ENCODE measurements at places on chromosomes 4 and X.

DNA sequence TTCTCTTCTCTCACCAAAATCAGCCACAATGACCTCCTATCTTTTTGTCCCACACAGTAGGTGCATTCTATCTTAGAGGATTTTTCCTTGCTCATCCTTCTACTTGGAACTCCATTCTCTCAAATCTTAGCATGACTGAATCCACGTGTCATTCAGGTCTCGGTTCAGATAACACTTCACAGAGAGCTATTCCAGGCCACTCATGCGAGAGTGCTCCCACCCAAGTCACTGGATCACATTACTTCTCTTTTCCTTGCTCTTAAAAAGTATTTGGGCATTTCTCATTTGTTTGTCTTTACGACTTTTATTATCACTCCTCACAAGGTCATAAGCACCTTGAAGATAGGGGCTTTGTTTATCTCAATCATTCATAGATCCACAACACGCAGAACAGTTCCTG, 647.5 kb upstream of the TENM3 start:
- DNase-seq, result no peak

- no peak for DNase-seq
These were observed 8.7 kb downstream of the RXFP1 start for GRCh38 chr4:158530381-158530780.

GRCh38 chrX:23820235-23820782, 37.3 kb downstream of the SAT1 start:
- DNase-seq, result no peak

DNA sequence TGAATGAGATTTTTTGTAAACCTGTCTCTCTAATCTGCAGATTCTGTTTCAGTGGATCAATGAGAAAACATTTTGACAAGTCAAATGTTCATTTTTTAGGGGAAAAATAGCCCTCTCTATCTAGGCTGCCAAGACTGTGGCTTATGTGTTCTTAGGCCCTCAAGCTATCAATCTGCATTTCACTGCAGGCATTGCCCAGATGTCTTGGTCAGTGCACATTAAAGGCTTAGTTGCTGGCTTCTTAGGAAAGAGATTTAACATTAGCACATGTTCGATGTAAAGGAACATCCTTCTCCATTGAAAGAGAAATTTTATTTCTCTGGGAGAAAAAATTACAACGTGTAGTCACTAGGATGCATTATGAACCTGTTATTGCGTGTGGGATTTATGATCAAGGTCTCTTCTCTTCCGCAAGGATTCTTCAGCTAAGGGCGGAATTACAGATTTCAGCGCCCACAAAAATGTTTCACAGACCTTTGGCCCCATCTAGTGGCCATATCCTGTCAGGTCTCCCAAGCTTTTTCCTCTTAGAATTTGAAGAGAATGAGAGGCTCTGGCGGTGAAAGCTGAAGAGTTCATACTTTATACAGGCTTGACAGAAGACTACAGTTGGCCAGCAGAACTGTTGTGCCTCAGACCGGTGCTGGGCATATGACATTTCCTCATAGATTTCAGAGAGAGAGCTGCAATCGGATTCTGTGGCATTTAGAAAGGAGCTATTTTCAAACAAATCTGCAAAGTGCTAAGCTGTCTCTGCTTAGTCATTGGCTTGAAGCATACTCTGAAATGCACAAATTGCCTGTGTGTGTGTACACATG, 144.6 kb upstream of the NOCT start:
- DNase-seq, result peak; percentile 71

- DNase-seq, result peak; percentile 70
These were observed 3.0 kb upstream of the CITED1 start for GRCh38 chrX:72308566-72309296.

DNA sequence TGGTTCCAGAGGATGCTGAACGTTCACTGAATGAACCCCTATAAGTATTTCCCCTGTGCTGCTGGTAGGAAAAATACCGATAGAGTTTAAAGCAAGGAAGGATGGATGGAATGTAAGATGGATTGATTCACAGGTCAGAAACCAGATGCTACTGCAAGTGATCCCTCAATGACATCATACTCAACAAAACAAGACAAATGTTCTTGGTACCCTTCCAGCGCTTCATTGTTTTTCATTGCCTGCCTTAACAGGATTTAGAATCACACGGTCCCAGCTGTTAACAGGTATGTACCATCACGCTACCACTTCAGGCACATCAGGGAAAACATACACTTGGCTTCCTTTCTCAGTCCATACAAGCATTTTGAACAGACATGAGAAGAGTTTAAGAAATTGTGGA, 118.1 kb upstream of the TLR3 start:
- no peak for DNase-seq

DNA sequence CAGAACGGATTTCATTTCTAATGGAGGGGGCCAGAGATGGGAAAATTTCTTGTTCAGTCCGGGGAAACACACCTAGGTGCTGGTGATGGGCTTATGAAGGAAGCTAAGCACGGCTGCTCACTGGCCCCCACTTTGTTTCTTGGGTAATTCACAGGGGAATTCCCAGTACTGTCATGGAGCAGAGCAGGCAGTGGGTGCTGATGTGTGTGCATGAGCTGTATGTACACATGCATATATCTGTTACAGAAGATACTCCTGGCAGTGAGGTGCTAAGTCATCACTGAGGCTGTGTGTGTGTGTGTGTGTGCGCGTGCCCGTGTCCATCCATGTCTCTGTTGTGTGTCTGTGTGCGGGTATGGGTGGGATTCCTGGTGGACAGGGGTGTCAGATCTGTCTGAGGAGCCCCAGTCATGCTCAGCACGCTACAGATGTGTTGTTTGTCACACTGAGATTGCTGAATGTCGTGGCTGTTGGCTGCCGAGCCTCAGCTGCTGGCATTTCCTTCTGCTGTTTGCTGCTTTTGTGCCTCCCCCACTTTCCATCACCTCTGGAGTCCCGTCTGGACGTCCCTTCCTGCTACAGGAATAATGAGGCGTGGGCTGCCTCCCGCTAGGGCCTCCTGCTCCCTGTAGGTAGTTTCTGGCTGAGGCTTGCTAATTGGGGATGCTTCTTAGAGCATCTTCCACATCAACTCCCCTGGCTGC, 53.3 kb downstream of the JADE1 start:
- no peak for DNase-seq

- DNase-seq, result no peak
These were observed 434.8 kb downstream of the MAPK10 start for GRCh38 chr4:85925071-85925470.

GRCh38 chr4:141763374-141763773, 127.0 kb downstream of the IL15 start:
- no peak for DNase-seq

- DNase-seq, result no peak
These were observed 15.1 kb downstream of the ATP5ME start for GRCh38 chr4:658681-659667.

DNA sequence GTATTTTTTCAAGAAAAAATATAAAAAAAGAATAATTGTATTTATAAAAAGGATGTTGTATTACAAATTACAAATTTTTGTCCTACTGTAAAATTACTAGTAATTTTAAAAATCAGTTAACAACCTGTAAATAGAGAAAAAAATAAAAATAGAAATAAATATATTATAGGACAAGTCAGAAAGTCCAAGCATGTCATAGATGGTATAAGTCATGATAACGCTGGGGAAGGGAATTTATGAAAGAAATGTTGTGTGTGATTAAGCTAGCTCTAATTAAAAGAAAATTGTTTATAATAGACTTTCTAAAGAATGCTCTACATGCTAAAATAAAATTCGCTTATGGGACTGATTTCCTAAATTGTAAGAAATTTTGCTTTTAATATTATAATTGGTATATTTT, 2329.9 kb downstream of the ARAP2 start:
- DNase-seq, result no peak

DNA sequence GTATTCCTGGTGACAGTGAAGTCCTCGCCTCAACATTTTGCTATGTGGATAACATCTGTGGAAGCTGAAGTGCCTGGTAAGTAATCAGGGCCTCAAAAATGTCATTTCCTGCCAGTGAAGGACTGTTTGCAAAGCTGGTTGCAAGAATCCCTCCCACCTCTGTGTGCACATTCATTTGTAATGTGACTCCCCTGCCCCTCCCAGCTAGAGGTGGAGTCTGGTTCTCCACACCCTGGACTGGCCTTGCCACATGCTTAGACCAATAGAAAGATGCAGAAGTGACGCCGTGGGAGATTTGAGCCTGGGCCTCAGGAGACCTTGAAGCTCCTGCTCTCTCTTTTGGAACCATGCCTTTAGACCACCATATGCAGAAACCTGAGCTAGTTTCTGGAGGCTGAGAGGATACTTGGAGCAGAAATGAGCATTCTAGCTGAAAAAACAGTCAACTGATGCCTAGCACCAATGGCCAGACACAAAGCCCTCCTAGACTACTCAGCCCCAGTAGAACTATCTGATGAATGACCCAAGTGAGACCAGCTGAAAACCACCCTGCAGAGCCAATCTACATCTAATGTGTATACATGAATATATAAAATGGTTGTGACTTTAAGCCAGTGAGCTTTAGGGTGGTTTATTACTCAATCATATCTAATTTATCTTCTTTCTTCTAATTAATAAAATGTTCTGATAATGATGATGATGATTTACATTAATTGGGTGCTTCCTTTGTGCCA, 47.8 kb upstream of the CRMP1 start:
- no peak for DNase-seq

GRCh38 chr4:100504086-100504874, 13.5 kb downstream of the EMCN start:
- no peak for DNase-seq

- DNase-seq, result no peak
These were observed 146.0 kb downstream of the PJA1 start for GRCh38 chrX:69019073-69019890.

GRCh38 chr4:114321366-114321765, 277.2 kb upstream of the UGT8 start:
- DNase-seq, result no peak

DNA sequence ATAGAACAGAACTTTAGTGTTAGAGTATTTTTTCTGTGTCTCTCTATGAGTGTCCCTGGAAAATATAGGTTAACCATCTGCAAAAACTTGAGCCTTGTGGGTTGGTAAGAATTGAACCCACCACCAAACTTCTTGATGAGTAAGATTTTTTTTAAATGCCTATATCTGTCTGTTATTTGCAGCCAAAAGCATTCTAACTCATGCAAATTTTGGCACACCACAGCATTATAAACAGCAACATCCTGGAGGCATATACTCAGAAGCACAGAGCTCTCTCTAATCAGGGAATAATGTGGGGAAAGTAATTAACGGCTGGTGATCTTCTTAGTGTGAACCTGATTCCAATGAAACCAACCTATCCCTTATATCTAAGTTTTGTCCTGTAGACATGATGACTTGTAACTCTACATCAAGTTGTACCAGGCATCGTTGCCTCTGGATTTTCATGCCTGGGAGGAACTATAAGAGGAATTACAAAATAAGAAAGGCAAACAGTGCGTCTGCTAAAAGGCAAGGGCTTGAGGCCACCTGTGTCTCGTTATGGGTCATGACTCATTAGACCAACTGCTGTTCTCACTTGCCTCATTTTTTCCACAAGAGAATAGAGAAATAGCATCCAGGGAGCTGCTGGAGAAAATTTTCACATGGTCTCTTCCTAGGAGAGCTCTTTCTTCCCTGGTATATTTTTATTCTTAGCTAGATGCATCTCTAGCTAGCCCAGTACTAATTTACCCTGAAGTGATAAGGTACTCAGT, 202.4 kb downstream of the CHIC2 start:
- DNase-seq, result peak; percentile 88

DNA sequence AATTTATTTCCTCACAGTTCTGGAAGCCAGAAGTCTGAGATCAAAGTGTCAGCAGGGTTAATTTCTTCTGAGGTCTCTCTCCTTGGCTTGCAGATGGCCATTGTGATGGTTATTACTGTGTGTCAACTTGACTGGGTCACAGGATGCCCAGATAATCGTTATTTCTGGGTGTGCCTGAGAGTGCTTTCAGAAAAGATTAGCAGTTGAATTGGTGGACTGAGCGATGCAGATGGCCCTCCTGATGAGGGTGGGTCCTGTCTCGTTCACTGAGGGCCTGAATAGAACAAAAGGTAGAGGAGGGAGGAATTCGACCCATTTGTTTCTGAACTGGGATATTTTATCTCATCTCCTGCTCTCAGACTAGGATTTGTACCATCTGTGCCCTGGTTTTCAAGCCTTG, 15.7 kb downstream of the SMIM43 start:
- DNase-seq, result no peak

DNA sequence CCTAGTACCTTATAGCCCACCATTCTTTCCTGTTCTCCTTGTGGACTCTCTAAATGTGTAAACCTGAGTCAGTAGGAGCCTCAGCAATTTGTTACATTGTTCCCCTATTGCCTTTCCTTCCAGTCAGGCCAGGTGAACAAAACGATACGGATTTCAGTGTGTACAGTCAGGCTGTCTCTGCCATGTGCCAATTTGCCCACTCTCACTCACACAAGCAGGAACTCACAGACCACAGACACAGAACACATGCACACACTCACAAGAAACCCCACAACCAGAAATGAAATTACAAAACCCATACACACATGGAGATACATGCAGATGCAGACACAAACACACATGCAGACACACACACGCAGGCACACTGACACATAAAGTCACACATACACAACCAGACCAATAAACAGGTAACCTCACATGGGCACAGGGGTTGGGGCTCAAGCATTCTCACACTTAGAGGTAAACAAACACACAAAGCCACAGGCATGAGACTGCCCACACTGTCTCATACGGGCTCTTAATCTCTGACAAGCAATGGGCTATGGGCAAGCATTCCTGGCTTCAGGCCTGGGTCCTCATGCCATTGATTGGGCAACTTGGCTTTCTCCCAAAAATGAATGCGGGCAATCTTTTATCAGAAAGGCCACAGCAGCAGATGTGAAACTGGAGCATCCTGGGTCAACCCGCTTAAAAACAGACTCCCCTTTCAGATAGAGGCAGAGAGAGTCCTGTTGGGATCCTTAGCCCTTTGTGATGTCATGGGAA, 68.7 kb downstream of the NBDY start:
- DNase-seq, result peak; percentile 17

GRCh38 chr4:30717208-30718020, 2.8 kb upstream of the PCDH7 start:
- DNase-seq, result peak; percentile 33

DNA sequence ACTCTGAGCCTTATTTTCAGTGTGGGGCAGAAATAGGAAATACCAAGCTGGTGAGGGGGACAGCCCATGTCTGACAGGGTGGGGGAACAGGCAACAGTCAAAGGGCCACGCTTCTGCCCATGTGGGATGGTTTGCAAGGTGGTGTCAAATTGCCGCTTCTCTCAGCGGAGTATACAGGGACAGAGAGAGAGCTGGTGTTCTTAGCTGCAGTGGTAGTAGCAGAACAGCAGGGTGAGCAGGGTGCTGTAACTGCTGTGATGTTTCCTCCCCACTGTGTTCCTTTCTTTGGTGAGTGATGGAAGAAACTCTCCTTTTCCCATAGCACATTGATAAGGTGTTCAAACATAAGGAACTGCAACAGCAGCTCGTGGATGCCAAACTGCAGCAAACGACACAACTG, 37.9 kb downstream of the RBBP7 start:
- no peak for DNase-seq

- no peak for DNase-seq
These were observed 87.9 kb upstream of the NR3C2 start for GRCh38 chr4:148530114-148530513.

- DNase-seq, result no peak
These were observed 35.6 kb upstream of the MAGEA8 start for GRCh38 chrX:149845385-149845784.

Measured in AG08395 (cell line).